Neural crest cell (in vitro differentiated cells): ENCODE measurements at places on chromosomes 2 and 18. TPM values are rescaled to one million over a fixed set of nuclear protein-coding genes. Genes with fewer than 3 reads are reported as not detected.

Gene REG3A
- not detected in 2 replicates for total RNA-seq

Gene SANBR
- 30.3 and 33.3 TPM in 2 replicates for total RNA-seq

GRCh38 chr18:9039441-9040071 is 62.9 kb upstream of the NDUFV2 start:
- H3K36me3 ChIP-seq = no peaks in the 10 kb centered on the region
- no peaks in the 10 kb centered on the region for H3K27me3 ChIP-seq
- no peak for DNase-seq

DNA sequence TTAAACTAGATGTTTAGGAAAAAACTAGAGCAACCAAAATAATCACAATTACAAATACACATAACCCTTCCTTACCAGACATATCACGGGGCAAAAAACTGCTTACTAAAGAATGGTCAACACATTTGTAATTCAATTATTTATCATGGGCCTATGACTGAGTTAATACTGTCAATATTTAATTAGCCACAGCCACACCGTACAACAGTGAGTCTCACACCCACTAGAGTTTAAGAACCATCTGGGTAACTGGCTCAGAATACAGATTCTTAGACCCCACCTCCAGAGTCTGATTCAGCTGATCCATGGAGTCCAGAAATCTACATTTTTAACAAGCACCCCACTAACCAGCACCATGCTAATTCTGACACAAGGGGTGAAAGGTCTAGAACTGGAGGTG is 14.8 kb downstream of the ATL2 start:
- peaks cover 20% of the 10 kb centered on the region for H3K4me1 ChIP-seq
- H3K27me3 ChIP-seq = no peaks in the 10 kb centered on the region
- no peak overlapping the region for H3K4me3 ChIP-seq
- no peak overlapping the region for H3K27ac ChIP-seq

Gene ASPRV1
- 1.2 and 1.7 TPM in 2 replicates for total RNA-seq

Gene EMILIN1
- 22.6 and 24.1 TPM in 2 replicates for total RNA-seq

DNA sequence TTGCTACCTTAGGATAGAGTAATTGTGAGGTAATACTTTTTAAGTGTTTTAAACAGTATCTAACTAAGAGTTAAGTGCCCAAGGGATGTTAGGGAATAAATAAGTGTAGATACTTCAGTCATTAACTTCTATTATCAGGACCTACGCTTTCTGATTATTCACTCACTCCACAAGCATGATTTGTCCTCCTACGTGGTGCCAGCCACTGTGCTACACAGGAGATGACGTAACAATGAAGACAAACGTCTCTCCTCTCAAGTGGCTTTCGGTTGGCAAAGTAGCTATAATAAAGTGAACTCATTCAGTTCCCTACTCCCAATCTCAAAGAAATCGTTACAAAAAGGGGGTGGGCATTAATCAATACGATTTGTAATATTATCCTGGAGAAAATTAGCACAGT is 100.9 kb upstream of the SETBP1 start:
- H3K27ac ChIP-seq = no peak overlapping the region
- no peaks in the 10 kb centered on the region for H3K4me1 ChIP-seq
- no peak overlapping the region for H3K4me3 ChIP-seq
- H3K36me3 ChIP-seq = peaks cover 3% of the 10 kb centered on the region

DNA sequence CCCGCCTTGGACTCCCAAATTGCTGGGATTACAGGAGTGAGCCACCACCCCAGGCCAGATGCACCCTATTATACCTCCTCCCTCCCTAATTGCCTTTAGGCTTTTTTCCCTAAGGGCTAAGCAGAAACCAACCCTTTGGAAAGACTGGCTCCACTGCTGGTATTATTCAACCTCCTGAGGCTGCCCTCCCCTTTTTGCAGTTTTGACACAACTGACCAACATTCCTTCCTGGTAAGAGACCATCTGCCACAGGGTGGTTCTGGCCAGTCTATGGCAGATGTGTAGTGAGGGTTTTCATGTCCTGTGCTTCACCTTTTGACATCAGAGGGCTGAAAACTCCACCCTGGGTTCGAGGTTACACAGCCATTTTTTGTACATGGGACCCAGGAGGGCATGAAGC is 1785.3 kb upstream of the CELF4 start:
- peaks cover 7% of the 10 kb centered on the region for H3K4me1 ChIP-seq
- H3K27ac ChIP-seq = no peak overlapping the region
- no peak overlapping the region for H3K4me3 ChIP-seq
- H3K36me3 ChIP-seq = no peaks in the 10 kb centered on the region
- no peaks in the 10 kb centered on the region for H3K27me3 ChIP-seq

GRCh38 chr18:48928787-48929186 is 22.0 kb downstream of the SMAD7 start:
- peak overlapping the region; percentile 56 for H3K4me3 ChIP-seq
- peaks cover 3% of the 10 kb centered on the region for H3K27me3 ChIP-seq
- H3K4me1 ChIP-seq = peaks cover 85% of the 10 kb centered on the region
- no peaks in the 10 kb centered on the region for H3K36me3 ChIP-seq

Gene SH3BP4
- 32.1 and 37.1 TPM in 2 replicates for total RNA-seq
